NCI-H748 treated with DMSO at 0.1 percent for 48 hours (cell line): ENCODE measurements at places on chromosomes 12 and 14.

DNA sequence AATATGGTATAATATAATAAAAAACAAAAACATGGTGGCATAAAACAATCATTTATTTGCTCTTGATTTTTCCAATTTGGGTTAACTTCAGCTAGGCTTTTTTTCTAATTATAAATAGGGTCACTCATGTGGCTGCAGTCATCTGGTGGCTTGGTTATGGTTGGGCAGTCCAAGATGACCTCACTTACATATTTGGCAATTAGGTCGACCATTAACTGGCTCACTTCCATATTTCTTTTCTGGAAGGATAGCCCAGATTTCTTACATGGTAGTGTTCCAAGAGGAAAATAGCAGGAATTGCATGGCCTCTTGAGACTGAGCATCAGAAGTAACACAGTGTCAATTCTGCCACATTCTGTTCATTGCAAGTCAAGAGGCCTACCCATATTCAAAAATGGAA is 153.4 kb downstream of the FUT8 start:
- no peak for DNase-seq

- DNase-seq: no peak
These were observed 65.8 kb downstream of the C14orf39 start for GRCh38 chr14:60420050-60420449.

DNA sequence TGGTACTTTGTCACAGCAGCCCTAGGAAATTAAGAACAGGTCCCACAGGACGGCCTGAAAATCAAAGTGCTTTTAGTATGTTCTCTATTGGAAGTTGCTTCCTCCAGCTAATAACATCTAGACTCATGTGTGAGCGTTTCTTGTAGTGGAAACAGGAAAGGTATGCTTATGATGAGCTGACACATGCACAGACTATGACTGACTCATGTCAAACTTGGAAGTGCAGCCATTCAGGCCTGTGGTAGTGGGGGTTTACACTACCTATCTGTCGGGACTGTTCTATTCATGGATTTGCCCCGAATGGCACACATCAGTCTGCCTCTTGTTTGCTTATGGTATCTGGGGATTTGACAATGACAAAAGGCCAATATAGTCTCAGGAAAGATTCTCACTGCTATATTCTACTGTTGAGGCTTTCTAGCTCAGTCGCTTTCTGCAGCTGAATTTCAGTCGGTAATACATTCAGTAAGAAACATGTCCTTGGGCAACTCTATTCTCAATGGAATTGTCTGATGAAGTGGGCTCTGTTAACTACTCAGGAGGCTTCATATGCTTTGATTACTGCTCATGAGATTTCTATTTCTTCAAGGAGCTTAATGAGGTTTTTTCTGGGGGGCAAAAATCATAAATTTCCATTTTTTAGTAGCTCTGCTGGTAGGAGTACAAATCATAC is 270.3 kb upstream of the DAAM1 start:
- no peak for DNase-seq

- DNase-seq: peak; percentile 98
These were observed 84.6 kb upstream of the NAV3 start for GRCh38 chr12:77746096-77746495.

DNA sequence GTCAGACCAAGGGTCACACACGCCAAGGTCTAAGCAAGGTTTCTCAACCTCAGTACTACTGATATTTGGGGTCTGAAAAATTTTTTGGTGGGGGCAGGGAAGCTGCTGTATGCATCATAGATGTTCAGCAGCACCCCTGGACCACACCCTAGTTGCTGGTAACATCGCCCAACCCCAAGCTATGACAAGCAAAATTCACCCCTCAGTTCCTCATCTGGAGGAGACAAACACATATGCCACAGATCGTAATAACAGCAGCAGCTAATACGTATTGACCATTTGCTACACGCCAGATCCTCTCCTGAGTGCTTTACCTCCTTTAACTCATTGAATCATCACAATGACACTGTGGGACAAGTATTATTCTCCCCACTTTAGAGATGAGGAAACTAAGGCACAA is 46.4 kb downstream of the ACTN1 start:
- no peak for DNase-seq

DNA sequence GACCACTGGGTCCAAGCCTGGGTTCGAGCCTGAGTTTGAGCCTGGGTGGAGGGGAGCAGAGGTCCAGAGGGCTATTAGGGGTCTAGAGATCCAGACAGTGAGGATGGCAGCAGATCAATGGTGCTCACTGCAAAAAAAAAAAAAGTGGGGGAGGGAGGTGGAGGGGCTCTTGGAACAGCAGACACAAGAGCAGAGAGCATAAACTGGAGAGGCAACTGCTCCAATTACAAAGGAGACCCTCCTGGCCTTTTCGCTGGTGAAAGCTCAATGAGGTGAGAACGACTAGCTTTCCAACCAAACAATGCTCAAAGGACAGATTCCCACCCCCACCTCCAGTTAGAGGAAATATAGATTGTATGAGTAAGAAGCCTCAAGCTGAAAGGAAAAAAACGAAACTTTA is 124.2 kb upstream of the TSPAN8 start:
- DNase-seq: no peak
